CD8-positive, alpha-beta T cell (primary cell): ENCODE measurements at places on chromosomes 1 and 21.

DNA sequence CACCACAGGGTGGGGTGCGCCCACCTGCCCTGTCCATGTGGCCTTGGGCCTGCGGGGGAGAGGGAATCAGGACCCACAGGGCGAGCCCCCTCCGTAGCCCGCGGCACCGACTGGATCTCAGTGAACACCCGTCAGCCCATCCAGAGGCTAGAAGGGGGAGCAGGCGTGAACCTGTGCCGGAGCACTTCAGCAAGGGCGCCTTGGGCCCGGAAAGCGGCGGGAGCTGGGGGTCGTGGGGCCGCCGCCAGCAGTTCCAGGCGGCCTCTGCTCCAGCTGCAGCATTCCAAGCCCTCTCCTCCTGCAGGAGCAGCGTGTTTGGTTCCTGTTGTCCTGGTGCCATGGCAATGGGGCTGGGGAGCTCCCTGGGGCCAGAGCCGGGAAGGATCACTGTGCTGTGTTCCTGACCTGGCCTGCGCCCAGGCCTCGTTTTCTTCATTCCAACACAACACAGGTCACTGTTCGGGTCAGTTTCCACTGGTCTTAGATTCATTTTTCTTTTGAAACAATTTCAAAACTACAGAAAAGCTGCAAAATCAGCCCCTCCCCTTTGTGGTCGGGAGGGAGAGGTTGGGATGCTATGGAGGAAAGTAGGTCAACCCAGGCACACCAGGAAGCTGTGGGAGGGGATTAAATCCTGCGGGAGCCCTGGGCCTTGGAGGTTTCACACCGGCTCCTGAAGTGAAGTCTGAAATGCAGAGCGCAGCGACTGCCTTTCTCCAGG lies 18.8 kb downstream of the SLX9 start:
- DNase-seq, result no peak

GRCh38 chr1:238052496-238053266 lies 162.0 kb upstream of the ZP4 start:
- DNase-seq, result no peak

- DNase-seq, result no peak
Measured at GRCh38 chr1:224828691-224829090, 100.8 kb upstream of the DNAH14 start.

GRCh38 chr1:16155537-16156410 lies at the start of gene EPHA2:
EPHA2 (minus strand) TSS chr1:16156069; CDS start chr1:16155932, 137 bp downstream.
- no peak for DNase-seq
